ENCODE measurements at places on chromosomes 1 and 21.

DNA sequence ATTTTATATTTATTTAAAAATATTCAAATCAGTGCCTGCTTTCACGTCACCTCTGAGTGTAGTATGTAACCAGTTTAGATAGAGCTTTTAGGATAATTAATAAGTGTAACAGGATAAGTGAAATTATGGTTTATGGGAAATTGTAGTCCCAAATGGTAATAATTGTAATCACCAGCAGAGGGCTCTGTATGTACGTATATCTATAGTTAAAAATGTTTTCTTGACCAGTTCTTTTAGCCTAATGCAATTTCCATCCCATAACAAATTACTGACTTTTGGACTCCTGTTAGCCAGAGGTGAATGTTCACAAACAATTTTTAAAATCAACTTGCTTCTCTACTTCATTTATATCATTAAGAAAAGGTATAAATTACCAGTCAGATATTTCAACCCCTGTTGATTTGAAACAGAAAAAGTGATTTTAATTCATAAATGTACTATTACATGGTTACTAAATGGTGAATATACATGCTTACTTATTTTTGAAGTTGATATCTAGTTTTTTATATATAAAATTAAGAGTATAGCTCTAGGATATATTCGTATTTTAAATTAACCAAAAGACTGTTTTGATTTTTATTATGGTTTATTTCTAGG lies 25.3 kb downstream of the SLC30A7 start:
- DNase-seq, result no peak

GRCh38 chr1:156114919-156115513 lies 505 bp downstream of the LMNA start:
- DNase-seq, result no peak

DNA sequence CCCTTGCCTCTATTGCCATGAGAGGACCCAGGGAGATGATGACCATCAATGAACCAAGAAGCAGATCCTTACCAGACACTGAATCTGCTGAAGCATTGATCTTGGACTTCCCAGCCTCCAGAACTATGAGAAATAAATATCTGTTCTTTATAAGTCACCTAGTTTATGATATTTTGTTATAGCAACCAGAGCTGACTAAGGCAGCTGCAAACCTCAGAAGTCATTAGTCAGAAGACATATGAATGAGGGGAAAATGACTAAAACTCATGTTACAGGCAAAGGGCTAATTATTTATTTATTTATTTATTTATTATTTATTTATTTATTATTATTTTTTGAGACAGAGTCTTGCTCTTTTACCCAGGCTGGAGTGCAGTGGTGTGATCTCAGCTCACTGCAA lies 321.1 kb downstream of the TGFB2 start:
- no peak for DNase-seq

- no peak for DNase-seq
These were observed 6.8 kb upstream of the LY9 start for GRCh38 chr1:160789051-160789701.

DNA sequence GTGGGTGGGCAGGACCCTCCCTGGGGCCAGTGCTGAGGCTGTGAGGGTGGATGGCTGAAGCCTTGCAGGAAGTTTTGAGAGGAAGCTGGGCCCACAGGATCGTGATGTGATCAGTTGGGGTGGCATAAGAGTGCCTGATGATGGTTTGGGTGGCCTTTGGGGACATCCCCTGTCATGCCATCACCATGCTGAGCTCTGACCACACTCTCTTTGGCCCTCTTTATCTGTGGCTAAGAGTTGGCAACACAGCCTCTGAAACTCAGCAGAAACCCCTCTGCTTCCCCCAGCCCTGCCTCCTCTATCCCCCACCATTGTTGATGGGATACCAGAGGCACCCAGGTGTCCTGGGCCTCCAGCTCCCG lies 19.8 kb downstream of the MIIP start:
- no peak for DNase-seq

DNA sequence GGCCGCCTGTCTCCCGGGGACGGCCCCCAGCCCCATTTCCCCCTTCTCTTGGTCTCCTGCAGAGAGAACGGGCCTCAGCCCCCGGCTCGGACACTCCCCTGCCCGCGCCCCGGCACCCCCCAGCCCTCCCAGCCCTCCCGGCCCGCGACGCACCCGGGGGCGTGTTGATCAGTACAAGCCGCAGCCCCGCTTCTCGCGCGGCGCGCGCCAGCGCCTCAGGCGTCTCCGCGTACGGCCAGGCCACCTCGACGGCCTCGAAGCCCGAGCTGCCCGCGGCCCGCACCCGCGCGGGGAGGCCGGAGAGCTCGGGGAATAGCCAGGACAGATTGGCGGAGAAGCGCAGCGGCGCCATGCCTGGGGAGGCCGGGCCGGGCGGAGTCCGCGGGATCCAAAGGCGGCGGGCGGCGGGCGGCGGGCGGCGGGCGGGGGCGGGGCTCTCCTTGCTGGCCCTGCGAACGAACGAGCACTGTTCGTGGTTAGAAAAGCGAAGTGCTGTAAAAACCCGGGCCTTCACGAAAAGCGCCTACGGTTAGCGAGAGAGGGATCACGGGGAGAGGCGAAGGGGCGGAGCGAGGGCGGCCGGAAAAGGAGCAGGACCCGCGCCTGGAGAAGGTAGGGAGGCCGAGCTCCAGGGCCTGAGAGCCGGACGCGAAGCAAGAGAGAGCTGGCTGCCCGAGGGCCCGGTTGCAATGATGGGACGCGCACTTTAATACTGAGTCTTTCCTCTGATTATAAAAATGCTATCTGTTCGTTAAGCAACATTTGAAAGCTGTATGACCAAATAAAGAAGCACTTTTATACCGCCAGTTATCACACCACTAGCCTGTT lies at the start of gene HYI:
Gene HYI, minus strand, starts transcription at position 490 of the 828 bp plus-strand sequence. Its CDS starts 138 bp downstream, at position 352.
- peak; percentile 79 for DNase-seq

Measured in DMS79 (cell line).